Fibroblast of villous mesenchyme (primary cell): ENCODE measurements at places on chromosomes 4 and X. TPM values are rescaled to one million over a fixed set of nuclear protein-coding genes. Genes with fewer than 3 reads are reported as not detected.

DNA sequence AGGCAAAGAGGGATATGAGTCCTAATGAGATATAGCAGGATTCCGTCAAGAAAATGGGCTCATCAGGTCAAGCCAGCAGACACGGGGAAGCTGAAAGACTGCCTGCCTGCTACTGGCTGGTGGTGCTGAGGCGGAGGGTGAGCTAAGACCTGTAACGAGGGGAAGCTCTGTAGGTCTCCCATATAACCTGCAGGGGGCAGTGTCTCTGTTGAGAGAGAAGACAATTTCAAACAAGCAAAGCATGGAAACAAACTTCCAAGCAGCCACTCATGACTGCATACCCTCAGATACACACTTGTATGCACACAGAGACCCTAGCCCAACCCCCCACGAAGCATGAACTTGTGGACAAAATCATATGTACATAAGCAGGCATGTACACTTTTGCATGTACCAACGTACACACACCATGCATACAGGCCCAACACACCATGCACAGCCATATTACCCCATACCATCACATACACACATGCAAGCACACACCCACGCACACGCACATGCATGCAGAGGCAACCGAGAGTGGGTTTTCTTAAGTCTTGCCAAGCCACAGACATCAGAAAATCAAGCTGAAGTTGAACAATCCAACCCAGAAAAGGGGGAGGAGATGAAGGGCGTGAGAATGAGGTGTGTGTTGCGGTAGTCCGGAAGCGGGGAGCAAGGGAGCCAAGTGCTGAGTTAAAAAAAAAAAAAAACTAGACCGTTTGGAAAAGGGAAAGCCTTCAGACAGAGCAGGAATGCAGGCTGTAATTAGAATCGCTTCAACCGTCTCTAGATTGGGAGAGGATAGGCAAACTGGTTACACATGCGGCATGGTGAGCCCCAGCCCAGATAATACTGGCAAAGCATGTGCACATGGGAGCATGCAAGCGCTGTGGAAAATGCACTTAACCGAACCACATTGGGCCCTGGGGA, 71.0 kb downstream of the PJA1 start:
- peak; percentile 70 for DNase-seq

DNA sequence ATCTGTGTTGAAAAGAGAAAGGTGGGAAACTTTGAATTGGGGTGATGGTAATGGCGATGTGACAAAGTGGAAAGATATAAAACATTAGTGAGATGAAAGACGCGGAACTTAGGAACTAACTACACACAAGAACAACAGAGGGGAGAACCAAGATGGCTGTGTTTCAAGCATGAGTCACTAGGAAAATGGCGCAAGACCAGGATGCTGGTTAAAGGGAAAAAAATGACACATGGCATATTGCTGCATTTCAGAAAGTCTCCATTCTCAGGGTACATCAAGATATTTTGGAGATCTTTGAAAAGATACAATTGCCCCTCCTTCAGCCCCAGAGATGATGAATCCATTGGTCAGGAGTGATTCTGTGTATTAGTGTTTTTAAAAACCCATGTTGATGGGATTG, 164.4 kb downstream of the FBXO8 start:
- peak; percentile 80 for DNase-seq

DNA sequence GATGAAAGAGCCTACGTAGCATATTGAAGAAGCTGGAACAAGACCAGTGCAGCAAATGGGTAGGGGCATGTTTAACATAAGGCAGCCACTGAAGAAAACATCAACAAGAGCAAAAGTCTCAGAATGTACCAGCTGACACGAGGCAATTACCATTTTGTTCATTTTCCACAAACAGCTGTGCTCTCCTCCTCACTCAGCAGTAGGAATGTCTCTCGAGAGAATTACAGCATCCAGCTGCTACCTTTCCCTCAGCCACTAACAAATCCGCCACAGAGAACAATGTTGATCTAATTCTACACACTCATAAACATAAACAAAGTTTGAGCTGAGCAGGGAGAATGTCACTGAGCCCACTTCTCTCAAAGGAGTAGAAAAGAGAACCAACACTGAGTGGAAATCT, 68.0 kb downstream of the OPHN1 start:
- DNase-seq = peak; percentile 25

GRCh38 chr4:124817531-124817930, 105.0 kb upstream of the ANKRD50 start:
- DNase-seq = peak; percentile 5

DNA sequence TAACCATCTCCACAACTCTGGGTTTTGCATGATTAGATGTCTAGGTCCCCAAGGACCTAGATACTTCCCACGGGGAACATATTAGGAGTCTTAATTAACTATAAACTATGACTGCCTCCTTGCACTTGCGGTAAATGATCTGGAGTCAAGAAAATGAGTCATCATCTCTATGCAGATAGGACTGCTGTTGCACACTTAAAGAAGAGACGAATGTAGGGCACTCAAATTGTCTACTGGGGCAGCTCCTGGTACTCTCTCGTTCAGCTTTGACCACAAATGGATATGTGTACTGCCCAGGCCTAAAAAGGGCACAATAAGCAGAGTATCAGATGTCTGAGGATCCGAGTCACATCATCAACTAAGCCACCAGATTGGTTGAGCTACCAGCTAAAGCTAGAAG, 1783.4 kb upstream of the AGA start:
- DNase-seq = no peak

DNA sequence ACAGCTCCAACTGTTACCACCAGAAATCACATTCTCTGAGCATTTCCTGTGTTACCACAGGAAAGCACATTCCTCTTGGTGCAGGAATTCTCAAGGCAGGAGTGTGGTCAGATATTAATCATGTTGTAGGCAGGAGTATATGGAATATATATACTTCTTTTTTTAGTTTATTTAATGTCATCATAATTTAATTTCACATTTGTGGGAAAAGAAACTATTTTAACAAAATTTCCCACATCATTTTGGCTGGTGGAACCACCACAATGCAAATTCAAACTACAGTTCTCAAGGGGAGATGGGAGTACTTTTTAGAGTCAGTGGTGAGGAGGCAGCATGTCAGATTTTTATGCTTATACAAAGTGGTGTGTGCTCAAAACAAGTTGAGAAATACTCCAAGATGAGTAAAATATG, 139.0 kb downstream of the ATP10D start:
- DNase-seq = peak; percentile 19

GRCh38 chr4:184347251-184348239, 126.8 kb downstream of the IRF2 start:
- peak; percentile 49 for DNase-seq

GRCh38 chrX:72685810-72686456, 28.2 kb downstream of the PHKA1 start:
- DNase-seq = no peak

The NXF2 gene
- total RNA-seq = not detected in 2 replicates

The IL1RAPL1 gene
- total RNA-seq = 1.3 TPM in 2 replicates

The NHSL2 gene
- total RNA-seq = 9.7 and 9.9 TPM in 2 replicates

The OTUD5 gene
- 24.2 and 28.5 TPM in 2 replicates for total RNA-seq

The RPL10 gene
- total RNA-seq = 1,310 and 1,322 TPM in 2 replicates

The CCDC158 gene
- total RNA-seq = under 0.01 and 0.43 TPM in 2 replicates

The CXCL8 gene
- total RNA-seq = 25.1 and 294 TPM in 2 replicates

The RBMXL3 gene
- total RNA-seq = not detected in 2 replicates
